ENCODE measurements at places on chromosomes 1 and 21. TPM values are rescaled to one million over a fixed set of nuclear protein-coding genes. Genes with fewer than 3 reads are reported as not detected.

DNA sequence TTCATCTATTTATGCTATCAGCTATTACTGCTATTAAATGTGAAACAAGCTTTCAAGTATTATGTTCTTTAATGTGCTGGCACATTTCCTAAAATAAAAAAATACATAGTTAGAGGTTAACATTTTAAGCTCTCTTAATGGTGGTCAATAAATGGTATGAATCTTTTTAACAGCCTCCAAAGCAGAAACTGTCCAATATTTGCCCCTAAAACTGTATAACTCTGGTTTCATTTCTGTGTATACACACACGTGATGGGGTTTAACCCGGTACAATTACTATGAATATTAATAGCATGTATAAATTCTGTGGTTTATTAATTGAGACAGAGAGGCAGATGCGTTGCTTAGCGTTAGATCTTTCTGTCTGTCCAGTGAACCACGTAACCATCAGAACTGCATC is 2.2 kb downstream of the ESRRG start:
- no peaks in the 10 kb centered on the region for H3K27me3 ChIP-seq
- H3K36me3 ChIP-seq, result no peaks in the 10 kb centered on the region
- no peaks in the 10 kb centered on the region for H3K4me1 ChIP-seq
- DNase-seq, result no peak
- no peak overlapping the region for H3K27ac ChIP-seq
- no peak overlapping the region for H3K4me3 ChIP-seq

- no peaks in the 10 kb centered on the region for H3K36me3 ChIP-seq
- H3K4me1 ChIP-seq, result peaks cover 3% of the 10 kb centered on the region
- H3K4me3 ChIP-seq, result no peak overlapping the region
- DNase-seq, result no peak
- H3K27me3 ChIP-seq, result no peaks in the 10 kb centered on the region
- no peak overlapping the region for H3K27ac ChIP-seq
These were observed 289.8 kb upstream of the SNX7 start for GRCh38 chr1:98371764-98372163.

GRCh38 chr1:70222716-70223235 is 1.6 kb downstream of the SRSF11 start:
- peak overlapping the region; percentile 95 for H3K27ac ChIP-seq
- no peaks in the 10 kb centered on the region for H3K27me3 ChIP-seq
- H3K36me3 ChIP-seq, result peaks cover 9% of the 10 kb centered on the region
- H3K4me1 ChIP-seq, result peaks cover 44% of the 10 kb centered on the region
- H3K4me3 ChIP-seq, result peak overlapping the region; percentile 85

DNA sequence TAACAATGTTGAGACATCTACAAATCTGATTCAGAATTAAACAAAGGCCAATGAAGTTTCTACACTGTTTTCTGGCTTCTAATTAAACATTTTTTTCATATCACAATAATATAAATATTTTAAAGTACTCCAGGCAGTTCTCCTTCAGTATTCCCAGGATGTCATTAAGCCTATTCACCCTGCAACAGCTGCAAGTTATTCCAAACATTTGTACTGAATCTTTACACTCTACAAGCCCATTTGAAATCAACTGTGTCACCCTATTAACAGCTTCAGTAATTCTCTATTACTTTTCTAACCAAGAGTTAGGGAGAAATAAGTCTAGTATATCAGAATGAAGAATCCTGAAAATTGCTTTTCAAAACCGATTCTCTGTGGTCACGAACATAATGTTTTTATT is 124.6 kb downstream of the OLFML2B start:
- no peaks in the 10 kb centered on the region for H3K4me1 ChIP-seq
- no peak for DNase-seq
- no peak overlapping the region for H3K27ac ChIP-seq
- no peak overlapping the region for H3K4me3 ChIP-seq

GRCh38 chr1:197553281-197553680 is 222.0 kb downstream of the DENND1B start:
- no peaks in the 10 kb centered on the region for H3K4me1 ChIP-seq
- H3K4me3 ChIP-seq, result no peak overlapping the region
- no peaks in the 10 kb centered on the region for H3K27me3 ChIP-seq
- no peak for DNase-seq
- no peaks in the 10 kb centered on the region for H3K36me3 ChIP-seq

DNA sequence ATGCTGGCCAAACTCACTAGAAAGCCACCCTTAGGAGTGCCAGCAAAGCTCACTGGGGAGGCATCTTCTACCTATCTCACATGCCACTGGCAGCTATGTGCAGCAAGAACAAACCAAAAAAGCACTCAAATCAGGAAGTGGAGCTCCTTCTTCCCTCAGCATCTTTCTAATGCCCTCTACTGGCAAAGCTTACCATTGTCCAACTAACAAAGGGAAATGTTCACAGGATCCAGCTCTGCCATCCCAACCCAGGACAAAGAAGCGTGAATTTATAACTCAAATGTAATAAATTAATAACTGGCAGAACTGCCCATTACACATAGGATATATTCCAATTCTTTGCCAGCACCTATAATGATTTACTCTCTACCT is 38.9 kb downstream of the LEPR start:
- no peaks in the 10 kb centered on the region for H3K36me3 ChIP-seq
- no peak for DNase-seq
- no peak overlapping the region for H3K27ac ChIP-seq
- peaks cover 15% of the 10 kb centered on the region for H3K4me1 ChIP-seq

DNA sequence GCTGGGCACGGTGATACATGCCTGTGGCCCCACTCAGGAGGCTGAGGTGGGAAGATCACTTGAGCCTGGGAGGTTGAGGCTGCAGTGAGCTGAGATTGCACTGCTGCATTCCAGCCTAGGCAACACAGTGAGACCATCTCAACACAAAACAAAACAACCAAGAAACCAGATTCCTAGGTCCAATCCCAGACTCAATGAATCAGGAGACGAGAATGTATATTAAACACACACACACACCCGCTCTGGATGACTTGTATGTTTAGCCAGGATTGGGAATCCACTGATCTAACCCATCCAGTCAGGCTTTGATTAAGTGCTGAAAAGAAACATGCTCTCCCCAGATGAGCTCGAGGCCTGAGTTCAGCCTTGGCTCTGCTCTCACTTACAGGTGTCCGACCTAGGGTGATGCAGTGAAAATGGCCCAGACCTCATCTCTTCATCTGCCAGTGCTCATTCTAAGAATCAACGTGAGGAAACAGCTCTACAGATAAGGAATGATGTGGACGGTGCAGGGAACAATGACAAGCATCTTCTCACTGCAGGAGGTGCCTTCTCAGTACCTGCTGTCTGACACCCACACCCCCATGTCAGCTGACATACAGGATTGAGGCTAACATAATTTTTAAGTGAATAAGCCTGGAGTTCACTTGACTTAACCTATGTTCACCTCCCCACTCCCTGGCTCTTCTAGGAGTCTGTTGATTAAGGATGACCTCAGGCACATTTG is 15.3 kb upstream of the SRSF4 start:
- H3K27me3 ChIP-seq, result no peaks in the 10 kb centered on the region
- no peak overlapping the region for H3K27ac ChIP-seq
- no peaks in the 10 kb centered on the region for H3K4me1 ChIP-seq
- DNase-seq, result no peak

MARCKSL1 gene
- total RNA-seq, result 41.7 TPM

PLPP3 gene
- total RNA-seq, result not detected

DPYD gene
- total RNA-seq, result 52.6 TPM

FCRL5 gene
- total RNA-seq, result 3.8 TPM
